Hematopoietic multipotent progenitor cell treated with erythropoietin and hydrocortisone succinate and interleukin-3 and kit ligand, for 15 days (in vitro differentiated cells): ENCODE measurements at places on chromosomes 11 and 22.

- no peak for DNase-seq
Measured at GRCh38 chr11:124193221-124194010, 10.3 kb downstream of the OR10D3 start.

DNA sequence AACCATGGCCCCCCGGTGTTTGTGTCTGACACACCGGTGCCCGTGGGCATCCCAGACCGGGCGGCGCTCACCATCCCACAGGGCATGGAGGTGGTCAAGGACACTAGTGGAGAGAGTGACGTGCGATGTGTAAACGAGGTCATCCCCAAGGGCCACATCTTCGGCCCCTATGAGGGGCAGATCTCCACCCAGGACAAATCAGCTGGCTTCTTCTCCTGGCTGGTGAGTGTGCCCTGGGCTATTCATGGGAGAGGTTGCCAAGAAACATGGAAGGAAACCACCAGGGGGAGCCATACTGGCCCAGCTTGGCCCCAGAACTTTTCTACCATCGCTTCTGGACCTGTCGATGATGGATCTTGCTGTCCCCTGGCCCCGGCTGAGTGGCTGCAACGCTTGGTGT, 36.5 kb downstream of the PRDM11 start:
- DNase-seq = peak; percentile 57

GRCh38 chr11:69801513-69802335, 17.5 kb downstream of the FGF3 start:
- peak; percentile 4 for DNase-seq

- peak; percentile 43 for DNase-seq
Measured at GRCh38 chr11:67614730-67615714, 8.3 kb downstream of the NDUFV1 start.

DNA sequence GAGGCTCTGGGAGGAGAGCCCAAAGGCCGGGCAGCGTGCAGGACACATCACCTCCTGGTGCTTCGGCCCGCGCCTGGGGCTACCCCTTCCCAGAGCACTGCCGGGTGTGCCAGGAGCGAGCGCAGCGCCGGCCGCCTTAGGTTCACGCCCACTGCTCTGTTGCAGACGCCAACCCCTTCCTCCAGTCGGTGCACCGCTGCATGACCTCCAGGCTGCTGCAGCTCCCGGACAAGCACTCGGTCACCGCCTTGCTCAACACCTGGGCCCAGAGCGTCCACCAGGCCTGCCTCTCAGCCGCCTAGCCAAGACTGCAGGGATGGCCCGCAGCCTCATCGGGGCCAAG, 79.0 kb downstream of the MED15 start:
- DNase-seq = no peak

DNA sequence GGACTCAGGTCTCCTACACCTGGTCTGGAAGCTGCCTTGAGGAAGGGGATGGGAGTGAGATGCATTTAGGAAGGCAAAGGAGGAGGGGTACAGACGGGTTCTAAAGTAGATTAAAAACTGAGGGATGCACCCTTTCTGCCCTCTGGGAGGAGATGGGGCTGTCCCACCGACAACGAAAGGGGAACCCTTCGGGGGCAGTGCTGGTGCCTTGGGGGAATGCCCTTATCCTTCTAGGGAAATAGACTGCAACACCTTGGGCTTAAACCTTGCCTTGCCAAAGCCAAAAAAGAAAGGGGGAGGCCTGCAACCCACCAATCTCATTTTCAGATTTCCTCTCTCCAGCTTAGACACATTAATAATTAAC, 89.8 kb downstream of the PLEKHA7 start:
- DNase-seq = no peak
